ENCODE measurements at places on chromosomes 7 and 10. TPM values are rescaled to one million over a fixed set of nuclear protein-coding genes. Genes with fewer than 3 reads are reported as not detected.
A peak's percentile ranks its signal among the peaks of the same experiment; 100 is the strongest.

The FMC1 gene
- total RNA-seq: 4.8 TPM

The CYP2C8 gene
- total RNA-seq: 4.1 TPM

The CLDN3 gene
- total RNA-seq: 24.1 TPM

The LRRC18 gene
- not detected for total RNA-seq

The RBP3 gene
- not detected for total RNA-seq

GRCh38 chr10:3095373-3096139 is 28.2 kb downstream of the PFKP start:
- no peak for DNase-seq

GRCh38 chr7:30406664-30407425 is 71.7 kb downstream of the NOD1 start:
- DNase-seq: no peak

DNA sequence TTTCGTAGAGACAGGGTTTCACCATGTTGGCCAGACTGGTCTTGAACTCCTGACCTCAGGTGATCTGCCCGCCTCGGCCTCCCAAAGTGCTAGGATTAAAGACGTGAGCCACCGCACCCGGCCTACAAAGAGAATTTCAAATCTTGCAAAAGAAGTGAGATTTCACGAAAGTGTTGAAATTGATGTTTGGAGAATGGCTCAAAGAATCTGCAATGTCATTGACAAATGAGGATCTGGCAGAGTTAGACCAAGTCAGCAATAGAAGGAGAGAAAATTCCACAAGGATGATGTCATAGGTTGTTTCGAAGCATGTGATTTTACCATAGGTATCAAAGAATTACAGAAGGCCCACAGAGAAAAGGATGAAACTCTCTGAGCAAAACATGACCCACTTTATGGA is 71.7 kb downstream of the LYZL2 start:
- DNase-seq: peak; percentile 55

GRCh38 chr7:93503088-93503487 is 71.4 kb downstream of the CALCR start:
- DNase-seq: no peak

DNA sequence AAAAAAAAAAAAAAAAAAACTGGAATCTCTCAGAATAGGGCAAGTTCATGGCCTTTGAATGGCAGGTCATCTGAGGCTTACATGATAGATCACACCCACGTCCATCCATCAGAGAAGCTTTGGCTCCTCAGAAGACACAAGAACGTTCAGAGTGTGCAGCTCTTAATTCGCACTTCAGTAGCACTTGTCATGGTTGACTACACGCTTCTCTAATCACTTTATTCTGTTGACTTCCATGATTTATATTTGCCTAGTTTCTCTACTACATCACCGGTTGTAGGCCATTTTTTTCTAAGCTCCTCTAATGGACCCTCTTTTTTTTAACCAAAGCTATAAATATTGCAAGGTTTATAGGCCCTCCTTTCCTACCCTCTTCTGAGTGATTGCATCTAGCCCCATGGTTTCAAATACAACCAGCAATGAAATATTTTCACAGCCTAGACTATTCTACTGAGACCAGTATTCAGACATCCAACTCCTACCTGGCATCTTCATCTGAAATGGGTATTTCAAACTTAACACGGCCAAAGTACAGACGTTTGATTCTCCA is 305.4 kb upstream of the CELF2 start:
- DNase-seq: no peak

- DNase-seq: no peak
These were observed 36.6 kb downstream of the ADCY1 start for GRCh38 chr7:45610660-45611299.

DNA sequence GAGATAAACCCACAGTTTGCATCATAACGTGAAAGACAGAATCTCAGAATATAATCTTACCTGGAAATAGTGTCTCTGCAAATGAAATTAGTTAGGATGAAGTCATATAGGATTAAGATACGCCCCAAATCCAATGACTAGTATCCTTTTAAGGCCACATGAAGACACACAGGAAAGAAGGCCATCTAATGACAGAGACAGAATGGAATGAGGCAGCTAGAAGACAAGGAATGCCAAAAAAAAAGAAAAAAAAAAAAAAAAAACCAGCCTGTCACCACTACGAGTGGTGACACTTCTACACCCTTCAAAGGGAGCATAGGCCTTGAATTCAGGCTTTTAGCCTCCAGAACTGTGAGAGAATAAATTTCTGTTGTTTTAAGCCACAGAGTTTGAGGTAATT is 82.9 kb downstream of the HYCC1 start:
- no peak for DNase-seq

GRCh38 chr7:151505433-151505832 is 14.3 kb downstream of the RHEB start:
- DNase-seq: no peak

DNA sequence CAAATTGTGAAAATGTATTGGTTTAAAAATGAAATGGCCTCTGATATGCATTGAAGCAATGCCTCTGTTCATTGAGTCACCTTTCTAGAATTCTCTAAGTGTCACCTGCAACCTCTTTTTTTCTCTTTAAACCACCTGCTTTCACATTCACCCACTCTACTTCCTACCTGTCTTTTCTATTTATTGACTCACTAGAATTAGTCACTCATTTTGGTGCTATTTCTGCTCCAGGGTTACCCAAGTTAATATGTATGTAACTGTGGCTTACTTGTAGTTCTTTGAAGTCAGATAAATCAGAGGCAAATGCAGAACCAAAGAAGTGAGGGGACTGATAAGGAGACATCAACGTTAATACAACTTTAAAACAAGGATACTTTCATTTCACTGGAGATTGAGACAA is 674.7 kb downstream of the CCSER2 start:
- DNase-seq: no peak

Data from GM23338 (cell line).